ENCODE measurements at places on chromosomes 11 and 22.

DNA sequence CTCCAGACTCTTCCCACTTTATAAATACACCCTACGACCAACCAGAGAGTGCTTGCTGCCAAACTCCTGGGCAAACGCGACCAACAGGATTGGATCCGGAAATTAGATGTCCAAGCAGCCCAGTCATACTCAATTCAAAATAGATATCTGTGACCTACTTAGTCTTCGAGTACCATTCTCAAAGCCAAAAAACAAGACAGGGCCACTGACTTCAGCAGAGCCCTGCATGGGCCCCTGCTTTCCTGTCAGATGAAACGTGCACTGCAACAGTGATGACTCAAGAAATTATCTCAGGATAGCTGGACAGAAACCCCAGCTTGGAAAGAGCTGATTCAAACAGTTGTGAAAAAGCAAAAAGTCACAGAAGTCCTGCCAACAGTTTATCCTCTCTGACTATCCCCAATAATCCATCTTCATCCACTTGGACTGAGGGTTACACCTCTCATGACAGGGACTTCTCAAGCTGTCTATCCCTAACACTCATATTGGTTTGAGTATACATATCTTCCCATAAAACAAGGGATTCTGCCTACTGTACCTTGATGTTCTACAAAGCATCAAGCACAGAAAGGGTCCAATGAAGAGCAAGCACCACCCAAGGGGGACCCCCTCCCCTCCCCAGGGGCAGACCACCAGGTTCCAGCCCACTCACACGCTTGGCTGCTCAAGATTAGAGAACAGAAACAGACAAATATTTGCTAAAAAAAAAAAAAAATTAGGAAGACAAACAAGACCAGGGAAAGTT is 17.4 kb downstream of the SMCO4 start:
- no peak for DNase-seq

- DNase-seq: no peak
These were observed 41.4 kb upstream of the CREB3L1 start for GRCh38 chr11:46235777-46236688.

DNA sequence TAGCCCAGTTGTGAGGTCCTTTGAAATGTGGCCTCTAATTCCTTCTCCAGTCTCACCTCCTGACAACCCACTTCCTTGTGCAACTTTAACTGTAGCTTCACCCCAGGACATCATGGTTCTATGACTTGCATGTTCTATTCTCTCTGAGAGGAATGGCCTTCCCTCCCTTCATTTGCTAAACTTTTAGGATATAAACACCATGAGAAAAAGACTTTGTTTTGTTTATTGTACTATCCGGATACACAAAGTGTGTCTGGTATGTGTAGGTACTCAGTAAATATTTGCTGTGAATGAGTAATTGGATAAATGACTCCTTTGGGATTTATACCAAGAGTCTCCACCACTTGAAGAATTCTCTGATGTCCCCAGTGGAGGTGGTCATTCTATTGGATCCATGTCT is 547.6 kb downstream of the INSC start:
- DNase-seq: no peak

- no peak for DNase-seq
These were observed 145.9 kb downstream of the ELP4 start for GRCh38 chr11:31655483-31655882.

- DNase-seq: no peak
These were observed 41.1 kb downstream of the PACS1 start for GRCh38 chr11:66111158-66111557.

GRCh38 chr11:120034176-120034875 is 103.6 kb downstream of the TRIM29 start:
- no peak for DNase-seq

DNA sequence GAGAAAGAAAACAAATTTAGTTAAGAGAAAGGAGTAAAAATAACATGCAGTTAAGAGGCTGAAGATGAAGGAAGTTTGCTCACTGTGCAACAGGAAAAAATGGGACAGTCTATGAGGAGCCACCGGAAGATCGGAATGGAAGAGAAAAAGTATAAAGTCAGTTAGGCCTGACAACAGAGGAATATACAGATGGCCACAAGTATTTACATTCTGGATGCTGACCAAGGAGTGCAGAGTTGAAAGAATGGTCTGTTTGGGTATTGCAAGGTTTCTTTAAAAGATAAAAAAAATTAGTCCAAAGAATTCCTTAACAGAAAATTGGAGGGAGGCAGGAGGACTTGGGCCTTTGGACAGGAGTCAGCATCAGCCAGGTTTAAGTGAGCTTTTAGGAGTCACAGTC is 37.5 kb downstream of the RBFOX2 start:
- no peak for DNase-seq

GRCh38 chr11:11898648-11899047 is 56.9 kb downstream of the USP47 start:
- DNase-seq: no peak

DNA sequence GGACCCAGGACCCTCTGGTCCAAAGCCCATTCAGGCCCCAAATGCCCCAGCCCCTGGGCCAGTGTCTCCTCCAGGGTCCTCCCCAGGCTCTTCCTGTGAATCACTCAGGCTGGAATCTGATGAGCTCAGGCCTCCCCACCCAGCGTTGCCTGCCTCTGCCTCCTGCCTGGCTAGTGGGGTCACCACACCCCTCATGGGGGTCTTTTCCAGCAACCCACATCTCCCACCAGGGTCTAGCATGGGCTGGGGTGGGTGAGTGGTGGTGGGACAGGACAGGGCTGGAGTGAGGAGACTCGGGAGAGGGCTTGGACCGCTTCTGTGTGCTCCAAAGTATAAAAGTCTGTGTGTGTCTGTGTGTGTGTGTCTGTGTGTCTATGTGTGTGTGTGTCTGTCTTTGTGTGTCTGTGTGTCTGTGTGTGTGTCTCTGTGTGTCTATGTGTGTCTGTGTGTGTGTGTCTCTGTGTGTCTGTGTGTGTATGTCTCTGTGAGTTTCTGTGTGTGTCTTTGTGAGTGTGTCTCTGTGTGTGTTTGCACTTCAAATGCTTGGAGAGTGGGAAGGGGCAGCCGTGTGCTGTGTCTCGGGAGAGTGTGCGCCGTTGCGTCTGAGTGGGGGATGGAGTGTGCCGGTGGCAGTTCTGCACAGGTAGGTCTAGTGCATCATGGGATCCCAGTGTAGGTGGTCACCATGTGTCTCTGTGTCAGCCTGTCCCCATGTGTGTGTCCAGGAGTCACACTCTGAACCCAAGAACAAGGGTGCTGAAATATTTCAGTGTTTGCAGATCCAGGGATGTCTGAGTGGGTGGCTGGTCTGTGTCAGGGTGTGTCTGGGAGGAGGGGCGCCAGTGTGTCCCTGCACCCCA is 8.8 kb downstream of the RIN1 start:
- DNase-seq: no peak

DNA sequence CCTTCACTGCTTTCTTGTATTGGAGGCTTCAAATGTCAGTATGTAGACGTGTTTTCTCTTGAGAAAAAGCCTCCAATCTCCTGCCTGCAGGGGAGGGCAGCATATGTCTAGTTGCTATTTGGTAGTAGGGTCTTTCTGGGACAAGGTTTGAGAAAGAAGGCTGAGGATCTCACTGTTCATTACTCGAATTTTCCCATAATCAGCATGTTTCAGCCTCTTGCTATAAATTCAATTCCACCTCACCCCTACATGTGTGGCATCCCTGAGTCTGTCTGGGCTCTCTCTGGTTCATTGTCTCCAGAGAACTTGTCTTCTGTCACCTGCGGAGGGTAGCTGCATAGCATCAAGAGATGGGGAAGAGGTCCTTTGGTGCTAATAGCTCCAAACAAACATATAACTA is 19.5 kb upstream of the CCDC83 start:
- DNase-seq: no peak

GRCh38 chr11:129374993-129375750 is 476 bp upstream of the BARX2 start:
- no peak for DNase-seq

GRCh38 chr11:132111838-132112237 is 741.4 kb downstream of the NTM start:
- no peak for DNase-seq

GRCh38 chr11:44361813-44362212 is 51.9 kb upstream of the ALX4 start:
- DNase-seq: no peak

DNA sequence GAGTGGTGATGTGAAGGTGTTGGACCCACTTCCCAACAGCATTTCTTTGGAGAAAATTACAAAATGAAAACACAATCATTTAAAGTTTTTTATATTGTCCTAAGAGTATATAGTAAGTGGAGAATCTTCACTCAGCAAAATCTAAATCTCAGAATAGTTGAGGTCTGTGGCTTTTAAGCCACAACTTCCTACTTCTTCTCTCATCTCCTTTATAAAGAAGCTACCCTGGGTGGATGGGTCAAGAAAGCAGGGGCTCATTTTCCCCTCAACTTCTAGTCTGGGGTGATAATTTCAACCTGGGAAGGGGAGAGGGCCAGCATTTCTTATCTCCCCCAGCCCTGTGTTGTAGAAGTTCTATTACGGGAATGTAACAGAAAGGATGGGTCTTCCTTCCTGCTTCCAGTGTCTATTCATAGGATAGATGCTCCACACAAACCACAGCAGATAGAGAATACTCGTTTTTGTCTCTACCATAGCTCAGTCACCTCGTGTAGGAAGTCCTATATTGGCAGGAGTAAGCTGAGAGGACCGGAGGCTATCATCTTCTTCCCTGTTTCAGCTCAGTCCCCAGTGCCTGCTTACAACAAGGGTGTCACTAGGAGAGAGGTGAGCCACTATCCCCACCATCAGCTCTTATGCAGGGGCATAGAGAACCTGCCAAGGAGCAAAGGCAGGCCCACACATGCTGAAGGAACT is 341.5 kb downstream of the CASP12 start:
- DNase-seq: no peak

Measured in stimulated activated CD8-positive, alpha-beta memory T cell treated with anti-CD3 and anti-CD28 coated beads, Interleukin-7, amount 100 ng/mL, for 24 hours (primary cell).